Esophagus squamous epithelium (tissue), 5 donors: ENCODE measurements at places on chromosomes 4 and X.

- DNase-seq: no peak
Measured at GRCh38 chr4:140103676-140104075, 50.3 kb downstream of the MAML3 start.

DNA sequence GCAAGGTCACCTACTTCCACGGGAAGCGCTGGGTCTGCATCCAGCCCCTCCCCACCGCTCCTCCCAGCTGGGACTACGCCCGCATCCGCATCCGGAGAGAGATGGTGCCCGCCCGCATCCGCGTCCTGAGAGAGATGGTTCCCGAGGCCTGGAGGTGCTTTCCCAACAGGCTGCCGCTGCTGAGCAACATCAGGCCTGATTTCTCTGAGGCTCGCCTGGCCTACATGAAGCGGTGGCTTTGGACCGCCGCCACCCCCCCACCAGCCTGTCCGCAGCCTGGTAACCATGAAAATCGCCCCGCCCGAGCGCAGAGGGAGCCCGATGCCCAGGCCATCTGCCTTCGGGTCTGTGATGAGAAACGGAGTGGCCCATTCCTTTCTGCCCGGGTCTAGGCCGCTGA is 18.1 kb downstream of the CLTRN start:
- DNase-seq: no peak

DNA sequence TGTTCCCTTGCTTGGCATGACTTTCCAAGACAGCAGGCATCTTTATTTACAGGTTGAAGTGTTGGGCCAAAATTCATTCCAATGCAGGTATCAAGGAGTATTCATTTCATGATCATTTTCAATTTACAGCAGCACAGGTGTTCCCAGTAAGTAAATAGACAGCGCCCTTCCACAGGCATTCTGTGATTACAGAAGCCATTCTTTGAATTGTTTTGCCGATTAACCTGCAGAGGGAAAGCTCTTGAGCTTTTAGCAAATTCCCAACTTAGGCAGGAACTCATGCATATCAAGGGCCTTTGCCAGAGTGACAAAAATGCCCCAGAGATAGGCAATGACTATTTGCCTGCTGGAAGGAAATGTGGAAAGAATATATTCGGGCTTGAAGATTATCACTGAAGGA is 6.8 kb downstream of the TXK start:
- DNase-seq: no peak

GRCh38 chr4:183499801-183500200 is 5.1 kb upstream of the ING2 start:
- no peak for DNase-seq

- DNase-seq: no peak
Measured at GRCh38 chr4:20288047-20288650, 36.4 kb downstream of the SLIT2 start.

GRCh38 chr4:138190452-138190858 is 51.7 kb downstream of the SLC7A11 start:
- DNase-seq: no peak

DNA sequence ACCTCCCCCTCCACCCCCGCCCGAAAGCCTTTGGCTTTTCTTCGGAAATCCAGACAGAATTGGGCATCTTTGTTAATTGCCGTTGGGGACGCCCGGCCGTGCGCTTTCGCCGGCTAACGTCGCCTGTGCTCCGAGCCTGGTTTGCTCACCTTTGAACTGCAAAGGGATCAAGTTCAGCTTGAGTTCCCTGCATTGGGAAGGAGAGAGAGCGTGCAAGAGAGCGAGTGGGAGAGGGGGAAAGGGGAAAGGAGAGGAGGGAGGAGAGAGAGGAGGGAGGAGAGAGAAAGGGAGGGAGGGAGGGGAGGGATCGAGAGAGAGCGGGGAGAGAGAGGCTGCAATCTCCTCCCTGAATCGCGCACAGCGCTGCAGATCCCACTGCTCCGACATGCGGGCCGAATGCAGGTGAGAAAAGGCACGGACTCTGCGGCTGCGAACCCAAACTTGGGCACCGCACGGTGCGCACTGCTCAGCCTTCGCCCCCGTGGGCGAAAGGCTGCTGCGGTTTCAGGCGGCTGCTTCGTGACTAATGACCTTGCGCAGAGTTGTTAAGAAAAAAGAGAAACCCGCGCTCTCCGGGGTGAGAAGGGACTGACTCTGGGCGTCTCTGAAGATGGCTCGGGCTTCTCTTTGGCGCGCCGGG is at the start of gene PCDH7:
Gene PCDH7 (plus strand): TSS at position 349 of the 640 bp plus-strand sequence. CDS start 1,054 bp downstream, outside the sequence.
- no peak for DNase-seq

- DNase-seq: no peak
Measured at GRCh38 chrX:75623535-75623934, 100.7 kb upstream of the ZDHHC15 start.

GRCh38 chr4:159229164-159229563 is 126.3 kb downstream of the RAPGEF2 start:
- DNase-seq: no peak

DNA sequence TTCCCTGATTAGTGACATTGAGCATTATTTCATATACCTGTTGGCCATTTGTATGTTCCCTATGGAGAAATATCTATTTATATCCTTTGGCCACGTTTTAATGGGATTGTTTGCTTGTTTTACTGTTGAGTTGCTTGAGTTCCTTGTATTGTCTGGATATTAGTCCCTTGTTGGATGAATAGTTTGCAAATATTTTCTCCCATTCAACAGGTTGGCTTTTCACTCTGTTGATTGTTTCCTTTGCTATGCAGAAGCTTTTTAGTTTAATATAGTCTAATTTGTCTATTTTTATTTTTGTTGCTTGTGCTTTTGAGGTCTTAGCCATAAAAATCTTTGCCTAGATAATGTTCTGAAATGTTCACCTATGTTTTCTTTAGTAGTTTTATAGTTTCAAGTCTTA is 60.2 kb upstream of the HUWE1 start:
- no peak for DNase-seq

- no peak for DNase-seq
Measured at GRCh38 chr4:14650127-14650526, 352.2 kb upstream of the CPEB2 start.

DNA sequence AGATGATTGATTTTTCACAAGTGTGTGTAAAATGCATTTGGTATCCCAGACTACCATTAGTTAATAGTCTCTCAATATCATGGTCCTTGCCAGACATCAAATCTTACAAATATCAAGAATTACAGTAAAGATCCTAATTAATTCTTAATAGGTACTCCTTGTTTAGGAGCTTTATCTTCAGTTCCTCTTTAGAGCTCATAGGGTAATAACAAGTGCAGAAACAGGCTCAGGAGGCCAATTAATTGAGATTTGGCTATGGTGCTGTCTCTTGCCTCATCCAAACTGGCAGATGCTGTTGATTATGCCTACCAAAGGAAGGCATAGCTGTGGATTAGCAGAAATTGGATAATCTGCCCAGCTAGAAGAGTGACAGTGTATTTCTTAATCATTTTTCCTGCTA is 6.9 kb downstream of the MTMR1 start:
- DNase-seq: no peak

DNA sequence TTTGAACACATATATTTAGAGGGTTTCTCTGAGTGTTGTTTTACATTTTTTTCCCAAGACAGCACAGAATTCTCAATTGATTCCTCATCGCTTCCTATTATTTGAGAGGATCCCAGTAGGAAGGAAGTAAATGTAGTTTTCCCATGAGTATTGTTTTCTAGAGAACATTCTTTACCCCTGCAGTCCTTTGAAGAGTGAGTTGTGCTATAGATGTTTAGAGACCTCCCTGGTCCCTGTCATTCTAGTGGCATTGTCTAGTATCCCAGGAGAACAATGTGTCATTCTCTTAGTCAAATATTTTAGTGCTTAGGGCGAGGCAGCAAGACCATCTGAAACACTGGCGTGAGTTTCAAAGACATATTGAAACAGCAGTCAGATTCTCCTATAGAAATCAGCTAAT is 32.5 kb downstream of the SORBS2 start:
- no peak for DNase-seq

GRCh38 chr4:89640620-89641366 is 196.2 kb downstream of the SNCA start:
- DNase-seq: no peak

DNA sequence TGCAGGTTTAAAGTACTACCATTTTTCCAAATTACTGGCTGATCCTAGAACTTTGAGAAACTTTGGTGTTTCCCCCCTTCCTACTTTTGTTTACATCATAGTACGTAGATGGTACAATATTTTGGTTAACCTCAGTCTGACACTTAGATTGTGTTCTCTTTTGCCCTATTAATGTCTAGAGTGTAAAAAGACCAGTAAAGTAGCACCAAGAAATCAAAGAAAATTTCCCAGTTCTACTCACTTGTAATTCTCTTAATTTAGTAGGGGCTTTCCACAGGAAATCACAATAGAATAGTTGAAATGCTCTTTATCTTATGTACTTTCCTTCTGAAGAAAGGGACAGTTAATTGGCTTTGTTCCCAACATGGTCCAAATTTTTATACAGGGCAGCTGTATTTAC is 51.6 kb downstream of the NFKB1 start:
- no peak for DNase-seq

DNA sequence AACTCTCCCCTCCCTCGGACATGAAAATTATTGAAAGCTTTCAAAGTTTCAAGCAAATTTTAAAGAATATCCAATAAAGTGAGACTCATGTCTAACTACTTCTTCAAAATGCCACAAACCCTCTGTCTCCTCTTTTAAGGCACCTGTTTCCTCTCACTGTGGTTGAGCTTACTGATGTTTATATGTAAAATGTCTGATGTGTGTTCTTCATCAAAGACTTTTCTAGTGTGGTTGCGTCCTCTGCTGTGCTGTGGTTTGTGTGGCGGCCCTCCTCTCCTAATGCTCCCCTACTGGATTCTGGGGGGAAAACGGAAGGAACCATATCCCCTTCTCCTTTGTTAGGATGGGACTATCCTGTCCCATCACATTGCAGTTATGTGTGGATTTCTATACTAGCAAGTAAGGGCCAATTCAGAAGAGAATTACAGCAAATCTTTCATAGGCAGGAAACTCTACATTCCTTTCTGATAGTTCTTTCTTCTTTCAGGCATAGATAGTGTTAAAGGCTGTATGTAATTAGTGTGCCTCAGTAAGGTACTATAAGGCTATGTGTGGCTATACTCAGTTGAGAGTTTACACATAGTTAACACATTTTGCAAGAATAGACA is 221.0 kb upstream of the GPRIN3 start:
- DNase-seq: no peak

DNA sequence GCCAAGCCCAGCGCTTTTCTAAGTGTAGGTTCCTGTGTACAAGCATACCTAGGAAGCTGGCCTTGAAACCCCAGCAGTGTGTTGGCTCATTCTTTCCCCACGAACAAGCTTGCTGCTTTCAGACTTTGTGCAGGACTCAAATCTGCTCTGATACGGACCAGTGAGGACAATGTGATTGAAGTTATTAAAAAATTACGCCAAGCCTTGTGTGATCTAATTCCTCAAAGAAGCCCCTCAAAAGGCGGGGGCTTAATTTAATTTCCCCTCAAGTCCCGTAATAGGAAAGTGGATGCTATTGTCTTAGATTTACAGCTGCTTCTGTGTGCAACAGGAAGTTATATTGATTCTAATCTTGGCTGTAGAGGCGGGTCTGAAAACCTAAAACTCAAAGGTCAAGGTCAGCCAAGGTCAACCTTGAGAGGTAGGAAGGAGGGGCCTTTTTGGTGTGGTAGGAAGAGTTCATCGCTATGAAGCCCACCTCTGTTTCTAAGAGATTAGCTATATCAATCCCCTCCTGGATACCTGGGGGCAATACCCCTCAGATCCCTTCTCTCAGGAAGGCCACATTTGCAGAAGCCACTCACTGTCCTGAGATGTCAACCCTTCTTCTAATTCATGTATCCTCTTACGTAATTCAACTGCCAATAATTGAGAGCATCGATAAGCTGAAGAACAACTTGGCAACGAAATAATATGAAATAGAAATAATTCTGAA is 45.1 kb downstream of the TBC1D9 start:
- no peak for DNase-seq

DNA sequence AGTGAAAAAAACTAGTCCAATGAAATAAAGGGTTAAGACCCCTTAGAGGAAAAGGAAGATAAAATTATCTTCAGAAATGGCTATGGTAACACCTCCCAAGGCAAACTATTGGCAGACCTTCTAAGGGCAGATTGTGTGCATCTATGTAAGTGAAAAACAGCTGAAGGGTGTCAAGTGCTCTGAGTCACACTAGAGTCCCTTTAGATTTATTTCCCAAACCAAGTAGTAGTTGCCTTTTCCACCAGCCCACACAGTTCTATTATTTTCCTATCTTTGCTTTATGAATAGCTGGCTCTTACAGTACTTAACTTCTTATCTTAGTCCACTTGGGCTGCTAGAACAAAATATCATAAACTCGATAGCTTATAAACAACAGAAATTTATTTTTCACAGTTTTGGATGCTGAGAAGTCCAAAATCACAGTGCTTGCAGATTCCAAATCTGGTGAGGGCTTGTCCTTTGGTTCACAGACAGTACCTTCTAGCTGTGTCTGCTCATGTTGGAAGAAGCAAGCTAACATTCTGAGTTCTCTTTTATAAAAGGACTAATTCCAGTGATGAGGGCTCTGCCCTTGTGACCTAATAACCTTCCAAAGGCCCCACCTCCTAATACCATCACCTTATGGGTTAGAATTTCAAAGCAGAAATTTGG is 143.6 kb downstream of the GRID2 start:
- no peak for DNase-seq

DNA sequence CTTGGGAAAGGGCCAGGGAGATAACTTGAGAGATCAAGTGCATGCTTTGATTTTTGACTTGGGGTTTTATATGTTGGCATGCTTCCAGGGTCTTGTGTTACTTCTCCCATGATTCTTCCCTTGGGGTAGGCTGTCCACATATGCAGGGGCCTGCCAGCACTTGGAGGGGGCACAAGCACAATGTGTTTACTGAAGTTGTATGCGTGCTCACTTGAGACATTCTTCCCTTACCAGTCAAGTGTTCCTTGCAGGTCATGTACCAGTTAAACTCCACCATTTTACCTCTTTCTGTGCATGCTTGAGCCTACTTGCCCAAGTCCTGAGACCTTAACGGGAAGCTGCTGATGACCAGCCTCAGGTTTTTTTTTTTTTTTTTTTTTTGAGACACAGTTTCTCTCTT is 1880.5 kb downstream of the ARAP2 start:
- DNase-seq: no peak

GRCh38 chrX:133300591-133300990 is 82.4 kb upstream of the TFDP3 start:
- DNase-seq: no peak

DNA sequence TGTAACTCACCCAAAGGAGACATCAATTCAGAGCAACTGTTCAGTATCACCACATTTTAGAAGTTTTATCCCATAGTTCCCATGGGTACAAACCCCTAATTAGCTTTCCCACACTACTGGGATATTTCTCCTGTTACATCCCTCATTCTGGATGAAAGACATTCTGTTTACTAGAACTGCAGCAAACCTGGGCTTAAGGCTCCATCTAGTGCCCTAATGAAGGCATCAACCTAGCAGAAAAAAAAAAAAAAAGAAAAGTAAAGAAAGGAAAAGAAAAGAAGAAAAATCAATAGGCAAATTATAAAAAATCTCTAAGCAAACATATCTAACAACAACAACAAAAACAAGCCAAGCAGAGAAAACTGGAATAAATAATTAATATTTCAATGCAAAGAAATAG is 133.7 kb upstream of the CPXCR1 start:
- DNase-seq: no peak

GRCh38 chr4:109233570-109233969 is 68.9 kb downstream of the COL25A1 start:
- no peak for DNase-seq

GRCh38 chrX:67555578-67556203 is 11.9 kb downstream of the AR start:
- no peak for DNase-seq
